ENCODE measurements at places on chromosomes 4 and X. TPM values are rescaled to one million over a fixed set of nuclear protein-coding genes. Genes with fewer than 3 reads are reported as not detected.

DCAF12L2 gene
- not detected for total RNA-seq

PDCL2 gene
- not detected for total RNA-seq

XAGE1B gene
- not detected for total RNA-seq

NKX3-2 gene
- total RNA-seq, result 0.26 TPM

IGFBP7 gene
- 85.3 TPM for total RNA-seq

DTHD1 gene
- not detected for total RNA-seq

ERAS gene
- not detected for total RNA-seq

Measured in suprapubic skin (tissue), 4 donors.